ENCODE measurements at places on chromosomes 3 and 15.
A peak's percentile ranks its signal among the peaks of the same experiment; 100 is the strongest.

DNA sequence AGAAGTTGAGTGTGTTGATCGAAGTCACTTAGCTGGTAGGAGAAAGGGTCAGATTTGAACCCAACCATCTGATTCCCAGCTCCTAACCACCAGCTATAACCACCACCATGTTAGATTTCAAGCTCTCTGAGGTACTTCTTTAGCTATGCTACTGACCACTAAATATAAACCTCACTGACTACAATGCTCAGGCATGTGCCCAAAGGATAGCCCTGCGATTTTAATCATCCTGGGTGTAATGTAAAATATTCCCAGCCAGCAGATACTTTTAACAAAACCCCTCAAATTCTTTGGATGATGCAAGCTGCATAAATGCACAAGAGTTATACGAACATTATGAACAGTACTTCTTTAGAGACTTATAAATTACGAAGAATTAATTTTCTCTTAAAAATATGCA, 115.2 kb upstream of the TSC22D2 start:
- peak; percentile 90 for DNase-seq

GRCh38 chr3:3753416-3753815, 45.8 kb upstream of the LRRN1 start:
- no peak for DNase-seq

DNA sequence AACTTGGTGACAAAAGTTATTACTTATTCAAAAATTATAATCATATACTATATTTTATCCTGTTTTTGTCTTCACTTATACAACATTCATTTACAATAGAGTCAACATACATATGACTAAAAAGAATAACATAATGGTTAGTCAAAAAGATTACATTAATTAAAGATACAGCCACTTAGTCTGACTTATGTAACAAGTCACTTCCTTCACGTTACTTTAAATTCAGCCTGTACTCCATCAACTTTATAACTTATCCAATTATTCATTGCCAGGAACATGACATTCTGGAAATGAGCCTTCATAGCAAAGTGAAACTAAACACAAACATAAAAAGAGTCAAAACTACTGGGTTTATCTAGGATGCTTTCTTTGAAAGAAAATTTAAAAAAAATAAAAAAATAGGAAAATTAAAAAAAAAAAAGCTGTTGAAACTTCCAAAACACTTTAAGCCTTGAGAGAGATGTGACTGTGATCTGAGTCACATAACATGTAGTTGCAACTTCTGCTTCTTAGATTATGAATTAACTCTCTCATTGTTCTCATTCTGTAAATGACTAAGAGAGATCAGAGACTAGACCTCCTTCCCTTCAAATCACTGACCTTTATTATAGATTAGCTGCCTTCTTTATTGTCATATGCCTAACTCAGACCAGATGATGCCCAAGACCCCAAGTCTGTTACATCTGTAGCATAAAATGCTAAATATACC, 107.8 kb downstream of the MYRIP start:
- DNase-seq, result peak; percentile 46

DNA sequence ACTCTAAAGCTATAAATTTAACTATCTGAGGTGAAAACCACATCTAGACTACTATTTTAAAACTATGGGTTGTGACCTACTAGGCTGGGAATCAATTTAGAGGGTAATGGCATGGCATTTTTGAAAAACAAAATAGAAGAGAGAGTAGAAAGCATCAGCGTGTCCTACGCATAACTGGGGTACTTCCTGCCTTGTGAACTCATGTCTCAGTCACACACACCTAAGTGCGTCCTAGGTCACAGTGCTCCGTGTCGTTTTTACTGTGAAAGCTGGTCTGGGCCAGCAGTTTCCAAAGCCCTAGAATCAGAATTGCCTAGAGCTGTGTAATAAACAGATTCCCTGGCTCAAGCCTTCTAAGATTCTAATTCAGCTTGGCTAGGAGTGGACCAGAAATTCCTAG, 32.3 kb downstream of the RFT1 start:
- DNase-seq, result no peak

GRCh38 chr15:26621816-26622215, 151.1 kb downstream of the GABRB3 start:
- no peak for DNase-seq

DNA sequence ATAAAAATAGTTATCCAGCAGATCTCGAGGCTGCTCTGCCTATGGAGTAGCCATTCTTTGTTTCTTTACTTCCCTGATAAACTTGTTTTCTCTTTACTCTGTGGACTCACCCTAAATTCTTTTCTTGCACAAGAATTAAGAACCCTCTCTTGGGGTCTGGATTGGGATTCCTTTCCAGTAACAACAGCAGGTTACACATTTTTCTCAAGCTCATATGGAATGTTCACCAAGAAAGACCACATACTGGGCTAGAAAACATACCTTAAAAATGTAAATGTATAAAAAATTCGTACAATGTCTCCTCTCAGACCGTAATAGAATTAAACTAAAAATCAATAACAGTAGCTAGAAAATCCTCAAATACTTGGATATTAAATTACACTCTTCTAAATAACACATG, 299.2 kb downstream of the CNTN3 start:
- no peak for DNase-seq

DNA sequence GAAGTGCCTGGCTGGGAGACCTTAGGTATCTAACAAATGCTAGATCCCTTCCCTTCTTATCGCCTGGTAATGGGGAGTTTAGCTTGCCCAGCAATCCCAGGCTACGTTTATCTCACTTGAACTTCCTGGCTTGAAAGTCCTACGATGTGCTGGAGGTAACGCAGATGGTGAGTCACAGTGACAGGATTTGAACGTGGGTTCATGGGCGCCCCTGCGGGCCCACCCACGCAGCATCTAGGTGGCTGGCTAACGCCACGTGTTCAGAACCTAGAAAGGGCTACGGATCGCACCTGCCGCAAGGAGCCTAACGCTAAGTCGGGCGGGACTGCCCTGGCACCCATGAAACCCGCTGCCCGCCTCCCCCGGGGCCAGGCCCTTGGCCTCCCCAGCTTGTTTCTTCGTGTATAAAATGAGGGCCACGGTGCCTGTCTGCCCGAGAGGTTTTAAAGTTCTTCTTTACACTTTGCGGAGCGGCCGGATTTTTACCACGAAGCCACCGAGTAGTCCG, 600 bp upstream of the USP3 start:
- peak; percentile 63 for DNase-seq

DNA sequence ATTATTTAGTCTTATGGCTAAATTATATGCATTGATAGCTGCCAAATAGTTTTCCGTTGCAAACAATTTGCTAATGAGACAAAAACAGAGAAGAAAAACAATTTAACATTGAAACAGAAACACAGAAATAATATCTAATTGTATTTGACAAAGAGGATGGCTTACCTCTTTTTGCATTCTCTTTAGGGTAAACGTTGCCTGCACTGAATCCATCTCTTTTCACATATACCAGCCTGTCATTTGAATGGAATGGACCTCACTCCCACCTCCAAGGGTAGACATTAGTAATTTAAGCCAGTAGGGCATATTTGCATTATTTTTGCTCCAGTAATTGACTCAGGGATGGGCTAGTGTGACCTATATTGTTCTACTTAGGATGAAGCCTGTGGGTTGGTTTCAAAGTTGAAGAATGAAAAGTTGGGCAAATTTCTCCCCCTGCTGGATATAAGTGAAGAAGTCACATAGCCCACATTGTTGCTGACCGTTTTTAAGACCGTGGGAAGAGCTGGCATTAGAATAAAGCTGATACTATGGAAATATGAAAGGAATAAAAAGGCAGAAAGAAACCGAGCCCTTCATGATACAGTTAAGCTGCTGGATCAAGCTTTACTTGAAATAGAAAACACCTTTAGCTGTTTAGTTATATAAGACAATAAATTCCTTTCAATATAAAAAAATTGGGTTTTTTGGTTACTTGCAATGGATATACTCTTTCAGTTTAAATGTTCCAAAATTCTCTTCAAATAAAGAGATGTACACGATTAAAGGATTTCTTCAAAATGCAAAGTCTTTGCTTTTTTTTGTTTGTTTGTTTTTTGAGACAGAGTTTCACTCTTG, 26.9 kb downstream of the PIERCE2 start:
- peak; percentile 50 for DNase-seq

- DNase-seq, result no peak
These were observed 59.2 kb downstream of the TBL1XR1 start for GRCh38 chr3:177137774-177138705.

DNA sequence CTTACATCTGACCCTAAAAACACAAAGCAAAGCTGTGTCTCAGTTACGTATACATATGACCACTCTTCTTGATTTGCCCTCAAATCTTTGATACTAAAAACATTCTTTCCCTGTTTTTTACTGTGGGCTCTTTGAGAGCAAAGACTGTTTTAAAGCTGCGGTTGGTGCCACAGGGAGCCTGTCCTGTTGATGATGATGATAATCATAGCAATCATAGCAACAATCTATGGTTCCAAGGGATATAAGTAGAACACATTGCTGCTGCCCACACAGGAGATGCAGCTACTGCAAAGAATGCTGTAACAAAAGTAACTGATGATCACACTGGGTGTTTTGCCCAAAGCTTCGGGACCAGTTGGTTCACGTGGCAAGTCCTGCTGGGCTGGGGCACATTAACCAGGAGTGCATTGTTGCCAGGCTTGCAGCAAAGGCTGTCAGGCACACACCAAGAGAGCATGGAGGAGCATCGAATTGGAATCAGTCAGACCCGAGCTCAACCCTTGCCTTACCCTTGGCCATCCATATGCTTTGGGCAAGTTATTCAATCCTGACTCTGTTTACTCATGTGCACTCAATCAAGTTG, 131.4 kb upstream of the EIF1B start:
- no peak for DNase-seq

All from HFFc6 (cell line).